ENCODE measurements at places on chromosomes 3 and 15. TPM values are rescaled to one million over a fixed set of nuclear protein-coding genes. Genes with fewer than 3 reads are reported as not detected.

Gene CLRN1
- not detected for total RNA-seq

Gene NR1I2
- 0.26 TPM for total RNA-seq

Gene MSL2
- 32.6 TPM for total RNA-seq

Gene CHRNB4
- not detected for total RNA-seq

GRCh38 chr15:87416591-87417257, 839.8 kb downstream of the NTRK3 start:
- H3K4me3 ChIP-seq = no peak overlapping the region
- no peak overlapping the region for H3K27ac ChIP-seq
- no peaks in the 10 kb centered on the region for H3K4me1 ChIP-seq
- H3K27me3 ChIP-seq = no peaks in the 10 kb centered on the region

DNA sequence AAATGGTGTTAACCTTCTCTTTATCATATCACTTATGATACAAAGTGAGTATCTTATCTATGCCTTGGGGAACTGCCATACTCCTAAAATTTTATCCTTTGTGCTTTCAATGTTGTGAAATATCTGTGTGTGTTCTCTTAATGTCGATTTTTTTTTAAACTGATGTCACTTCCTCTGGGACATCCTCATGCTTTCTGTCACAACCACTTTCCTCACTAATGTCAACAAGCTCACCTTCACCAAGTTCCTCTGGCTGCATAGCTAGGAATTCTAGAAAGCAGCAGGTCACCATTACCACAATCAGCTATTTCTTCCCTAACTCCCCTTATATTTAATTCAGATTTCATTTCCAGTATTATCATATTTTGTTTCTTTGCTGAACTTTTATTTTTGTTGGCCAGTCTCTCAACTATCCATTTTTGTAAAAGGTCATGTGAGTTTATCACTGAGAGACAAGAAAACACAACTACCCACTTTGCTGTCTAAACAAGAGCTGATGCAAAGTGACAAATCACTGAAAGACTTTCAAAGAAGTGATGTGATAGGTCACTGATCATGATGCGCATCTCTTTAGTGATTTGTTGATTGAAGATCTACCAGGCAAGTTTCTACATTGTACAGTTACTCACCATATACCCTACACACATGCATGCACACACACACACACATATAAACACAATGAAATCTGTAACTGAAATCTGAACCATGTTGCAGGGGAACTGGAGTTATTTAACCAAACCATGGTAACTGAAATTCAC, 369.0 kb downstream of the ULK4 start:
- H3K27ac ChIP-seq = no peak overlapping the region
- no peaks in the 10 kb centered on the region for H3K4me1 ChIP-seq
- no peaks in the 10 kb centered on the region for H3K36me3 ChIP-seq
- no peak for DNase-seq
- no peak overlapping the region for H3K4me3 ChIP-seq

DNA sequence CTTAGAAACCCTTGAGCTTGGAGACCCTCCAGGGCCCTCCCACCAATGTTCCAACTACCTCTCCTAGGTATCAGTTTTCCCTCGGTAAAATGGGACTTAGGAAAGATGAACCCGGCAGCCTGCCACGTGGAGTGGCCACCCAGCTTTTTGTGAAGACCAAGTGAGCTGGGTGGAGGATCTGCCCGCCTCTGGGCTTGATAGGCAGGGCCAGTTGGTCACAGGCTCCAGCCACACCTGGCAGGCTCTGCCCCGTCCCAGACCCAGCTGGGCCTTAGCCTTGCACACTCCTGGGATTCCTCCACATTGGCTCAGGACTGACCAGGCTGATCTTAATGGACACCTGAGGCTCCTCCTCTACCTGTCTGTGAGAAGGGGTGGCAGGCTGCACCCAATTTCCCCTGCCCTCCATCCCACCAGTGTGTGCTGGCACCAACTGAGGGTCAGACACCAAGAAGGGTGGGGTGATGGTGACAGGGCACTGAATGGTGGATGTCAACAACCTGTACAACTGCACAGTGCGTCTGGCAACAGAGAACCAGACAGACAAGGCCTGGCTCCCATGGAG, 761 bp upstream of the GRIP2 start:
- H3K36me3 ChIP-seq = no peaks in the 10 kb centered on the region
- H3K4me3 ChIP-seq = no peak overlapping the region
- no peaks in the 10 kb centered on the region for H3K4me1 ChIP-seq
- no peak for DNase-seq
- H3K27me3 ChIP-seq = peaks cover 10% of the 10 kb centered on the region

GRCh38 chr15:33551860-33552259, 241.1 kb downstream of the RYR3 start:
- H3K4me1 ChIP-seq = no peaks in the 10 kb centered on the region
- H3K27me3 ChIP-seq = no peaks in the 10 kb centered on the region
- H3K36me3 ChIP-seq = no peaks in the 10 kb centered on the region
- no peak overlapping the region for H3K27ac ChIP-seq
- H3K4me3 ChIP-seq = no peak overlapping the region

GRCh38 chr15:48924528-48925393, 39.0 kb downstream of the SHC4 start:
- H3K27ac ChIP-seq = no peak overlapping the region
- no peak overlapping the region for H3K4me3 ChIP-seq
- no peak for DNase-seq
- no peaks in the 10 kb centered on the region for H3K27me3 ChIP-seq

GRCh38 chr15:69118089-69118488, 42.3 kb upstream of the GLCE start:
- no peaks in the 10 kb centered on the region for H3K4me1 ChIP-seq
- DNase-seq = no peak
- H3K4me3 ChIP-seq = no peak overlapping the region

DNA sequence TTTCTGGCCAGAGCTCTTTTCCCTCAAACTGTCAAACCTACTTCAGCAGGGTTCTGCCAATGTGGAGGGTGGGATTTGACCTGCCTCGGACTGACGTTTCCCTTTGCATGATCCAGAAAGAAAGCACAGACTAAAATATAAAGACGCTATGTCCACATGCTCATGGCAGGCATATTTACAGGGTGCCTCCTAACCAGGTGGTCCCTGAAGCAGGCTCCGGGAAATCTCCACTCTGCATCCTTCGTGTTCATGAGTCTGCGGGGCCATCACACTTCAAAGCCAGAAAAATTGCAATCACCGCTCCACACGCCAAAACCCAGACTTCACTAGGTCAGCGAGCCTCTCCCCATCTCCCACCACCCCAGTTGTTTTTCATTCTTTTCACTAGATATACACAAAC, 143.3 kb upstream of the IGF1R start:
- H3K27ac ChIP-seq = no peak overlapping the region
- no peaks in the 10 kb centered on the region for H3K27me3 ChIP-seq
- DNase-seq = no peak
- H3K4me3 ChIP-seq = no peak overlapping the region

DNA sequence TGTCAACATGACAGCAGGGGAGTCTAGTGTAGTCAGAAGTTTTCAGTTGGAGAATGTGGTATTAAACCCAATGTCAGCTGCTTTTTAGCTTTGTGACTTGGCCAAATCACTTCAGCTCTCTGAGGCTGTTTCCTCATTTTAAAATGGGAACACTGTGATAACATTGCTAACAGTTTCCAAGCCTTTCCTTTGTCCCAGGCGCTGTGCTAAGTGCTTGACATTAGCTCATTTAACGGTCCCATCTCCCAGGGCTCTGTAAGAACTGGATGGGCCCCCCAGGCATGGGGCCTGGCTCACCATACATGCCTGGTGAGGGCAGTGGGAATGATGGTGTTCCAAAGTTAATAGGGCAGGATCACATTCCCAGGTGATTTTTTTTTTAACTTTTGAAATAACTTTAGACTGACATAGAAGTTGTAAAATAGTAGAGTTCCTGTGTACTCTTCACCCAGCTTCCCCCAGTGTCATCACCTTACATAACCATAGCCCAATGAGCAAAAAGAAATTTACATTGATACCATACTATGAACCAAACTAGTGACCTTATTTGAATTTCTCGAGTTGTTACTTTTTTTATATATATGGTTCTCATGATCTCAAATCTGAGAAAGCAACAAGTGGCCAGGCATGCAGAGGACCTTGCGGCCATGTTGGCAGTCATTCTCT, 7.7 kb downstream of the RASL12 start:
- H3K4me3 ChIP-seq = no peak overlapping the region
- no peak for DNase-seq
- no peaks in the 10 kb centered on the region for H3K4me1 ChIP-seq
- no peaks in the 10 kb centered on the region for H3K36me3 ChIP-seq
- H3K27me3 ChIP-seq = no peaks in the 10 kb centered on the region

DNA sequence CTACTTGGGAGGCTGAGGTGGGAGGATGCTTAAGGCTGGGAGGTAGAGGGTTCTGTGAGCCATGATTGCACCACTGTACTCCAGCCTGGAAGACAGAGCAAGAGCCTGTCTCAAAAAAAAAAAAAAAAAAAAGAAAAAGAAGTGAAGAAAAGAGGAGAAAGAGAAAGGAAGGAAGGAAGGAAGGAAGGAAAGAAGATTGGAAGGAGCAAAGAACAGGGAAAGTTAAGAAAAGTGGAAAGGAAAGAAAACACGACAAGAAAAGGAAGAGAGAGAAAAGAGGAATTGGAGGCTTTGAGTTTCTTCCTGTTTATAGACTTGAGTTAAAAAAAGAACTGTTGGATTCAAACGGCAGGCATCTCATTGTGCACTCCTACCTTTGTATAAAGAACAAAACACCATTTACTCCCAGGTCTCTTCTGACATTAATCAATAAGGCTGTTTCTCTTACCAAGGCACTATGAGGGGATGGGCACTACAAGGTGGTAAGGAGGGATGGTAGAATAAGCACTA, 73.5 kb downstream of the EDEM1 start:
- H3K4me1 ChIP-seq = no peaks in the 10 kb centered on the region
- DNase-seq = no peak
- no peaks in the 10 kb centered on the region for H3K36me3 ChIP-seq
- H3K27ac ChIP-seq = no peak overlapping the region
- H3K27me3 ChIP-seq = no peaks in the 10 kb centered on the region

- H3K27ac ChIP-seq = no peak overlapping the region
- H3K27me3 ChIP-seq = no peaks in the 10 kb centered on the region
- DNase-seq = no peak
These were observed 163.3 kb downstream of the TP63 start for GRCh38 chr3:189794518-189794917.

DNA sequence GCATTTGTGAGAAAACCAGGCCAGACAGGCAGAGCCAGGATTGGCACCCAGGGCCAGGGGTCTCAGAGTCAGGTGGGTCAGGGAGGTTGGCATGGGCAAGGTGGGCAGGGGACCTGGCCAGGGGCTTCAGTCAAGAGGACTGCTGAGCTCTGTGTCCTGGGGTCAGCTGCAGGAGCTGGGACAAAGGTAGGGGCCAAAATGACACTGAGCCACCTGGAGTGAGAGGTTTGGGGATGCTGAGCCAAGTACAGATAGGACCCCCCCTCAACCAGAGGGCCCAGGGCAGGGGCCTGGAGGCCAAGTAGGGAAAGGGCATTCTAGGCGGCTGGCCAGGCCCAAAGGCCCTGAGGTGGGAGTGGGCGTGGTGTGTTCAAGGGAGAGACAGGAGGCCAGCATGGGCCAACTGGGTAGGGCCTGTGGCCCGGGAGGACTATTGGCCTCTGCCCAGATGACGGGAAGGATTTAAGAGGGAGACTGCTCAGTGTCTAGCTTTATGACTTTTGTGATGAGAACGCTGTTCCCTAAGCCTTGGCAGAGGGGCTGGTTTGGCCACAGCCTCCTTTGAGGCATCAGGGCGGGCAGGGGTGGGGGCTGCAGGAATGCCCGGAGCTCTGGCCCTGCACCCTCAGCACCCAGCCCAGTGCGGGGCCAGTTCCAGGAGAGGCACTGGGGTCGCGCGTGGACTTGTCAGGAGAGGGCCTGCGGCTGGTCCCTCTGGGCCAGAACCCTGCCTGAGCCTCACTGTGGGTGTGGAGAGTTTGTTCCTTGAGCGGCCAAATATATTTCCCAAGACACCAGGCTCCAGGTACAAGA, 3.1 kb downstream of the CFAP100 start:
- peaks cover 8% of the 10 kb centered on the region for H3K4me1 ChIP-seq
- H3K27me3 ChIP-seq = peaks cover 10% of the 10 kb centered on the region
- H3K36me3 ChIP-seq = no peaks in the 10 kb centered on the region
- DNase-seq = no peak

GRCh38 chr3:69370156-69370883, 15.6 kb downstream of the FRMD4B start:
- peaks cover 40% of the 10 kb centered on the region for H3K4me1 ChIP-seq
- H3K36me3 ChIP-seq = no peaks in the 10 kb centered on the region

- peaks cover 2% of the 10 kb centered on the region for H3K4me1 ChIP-seq
- no peak overlapping the region for H3K4me3 ChIP-seq
- no peaks in the 10 kb centered on the region for H3K27me3 ChIP-seq
- no peak for DNase-seq
- no peak overlapping the region for H3K27ac ChIP-seq
These were observed 3.3 kb upstream of the DCP1A start for GRCh38 chr3:53350652-53351051.

DNA sequence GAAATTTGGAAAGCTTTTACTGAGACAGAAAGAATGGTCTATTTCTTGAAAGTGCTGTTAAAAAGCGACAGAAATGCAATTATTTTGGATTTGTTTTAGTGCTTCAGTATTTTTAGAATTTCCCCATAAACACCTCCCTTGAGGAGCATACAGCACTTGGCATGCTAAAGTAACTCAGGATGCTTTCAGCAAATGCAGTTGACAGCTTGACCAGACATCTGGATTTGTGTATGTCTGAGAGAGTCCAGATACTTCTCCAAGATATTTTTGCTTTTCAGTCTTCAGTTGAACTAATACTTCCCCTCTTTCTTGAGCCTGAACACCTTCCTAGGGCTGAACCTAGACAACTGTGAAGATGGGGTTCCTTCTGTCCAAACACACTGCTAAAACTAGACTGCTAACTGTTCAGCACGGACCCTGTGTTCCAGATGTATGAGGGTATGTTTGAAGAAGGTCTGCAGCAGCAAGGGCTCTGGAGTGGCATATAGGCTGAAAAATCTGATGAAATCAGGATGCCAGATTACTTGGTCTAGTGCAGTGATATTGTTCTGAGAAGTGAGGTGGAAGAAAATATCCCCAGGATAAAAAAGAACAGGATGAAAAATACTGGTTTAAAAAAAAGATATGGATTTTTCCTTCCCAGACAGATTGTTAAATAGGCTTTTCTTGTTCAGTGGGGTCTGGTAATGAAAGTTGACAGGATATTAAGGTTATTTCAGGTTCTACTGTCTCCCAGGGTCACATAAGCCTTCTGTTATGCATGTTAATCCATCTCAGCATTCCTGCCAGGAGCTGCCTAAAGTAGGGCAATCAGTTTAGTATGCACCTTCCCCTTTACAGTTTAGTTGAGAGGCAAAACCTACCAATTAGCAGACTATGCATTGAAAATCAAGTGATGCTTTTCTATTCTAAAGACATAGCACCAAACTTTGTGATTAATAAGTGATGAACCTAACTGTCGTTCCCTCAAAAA, 516.9 kb upstream of the TBL1XR1 start:
- no peaks in the 10 kb centered on the region for H3K27me3 ChIP-seq
- no peak overlapping the region for H3K27ac ChIP-seq
- no peaks in the 10 kb centered on the region for H3K36me3 ChIP-seq
